CD4-positive, alpha-beta T cell treated with Interleukin-6 at 100 ng/mL for 8 hours (primary cell): ENCODE measurements at places on chromosomes 11 and 22.
A peak's percentile ranks its signal among the peaks of the same experiment; 100 is the strongest.

DNA sequence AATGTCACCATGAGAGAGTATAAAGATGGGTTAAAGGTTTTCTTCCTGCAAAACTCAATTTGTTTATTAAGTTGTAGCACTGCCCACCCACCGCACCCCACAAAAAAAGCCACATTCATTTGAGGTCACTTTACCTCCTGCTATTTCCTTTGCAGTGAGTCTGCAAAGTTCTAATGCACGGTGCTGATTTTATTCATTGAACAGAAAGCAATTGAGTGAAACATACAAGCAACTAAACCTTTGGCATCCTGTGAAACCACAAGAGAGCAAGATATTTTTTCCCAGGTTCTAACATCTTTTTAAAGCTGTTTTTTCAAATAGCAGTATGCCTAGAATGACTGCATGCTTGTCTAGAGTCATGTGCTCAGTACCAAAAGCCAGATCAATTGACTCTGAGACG lies 39.0 kb downstream of the RRAS2 start:
- DNase-seq: peak; percentile 44

DNA sequence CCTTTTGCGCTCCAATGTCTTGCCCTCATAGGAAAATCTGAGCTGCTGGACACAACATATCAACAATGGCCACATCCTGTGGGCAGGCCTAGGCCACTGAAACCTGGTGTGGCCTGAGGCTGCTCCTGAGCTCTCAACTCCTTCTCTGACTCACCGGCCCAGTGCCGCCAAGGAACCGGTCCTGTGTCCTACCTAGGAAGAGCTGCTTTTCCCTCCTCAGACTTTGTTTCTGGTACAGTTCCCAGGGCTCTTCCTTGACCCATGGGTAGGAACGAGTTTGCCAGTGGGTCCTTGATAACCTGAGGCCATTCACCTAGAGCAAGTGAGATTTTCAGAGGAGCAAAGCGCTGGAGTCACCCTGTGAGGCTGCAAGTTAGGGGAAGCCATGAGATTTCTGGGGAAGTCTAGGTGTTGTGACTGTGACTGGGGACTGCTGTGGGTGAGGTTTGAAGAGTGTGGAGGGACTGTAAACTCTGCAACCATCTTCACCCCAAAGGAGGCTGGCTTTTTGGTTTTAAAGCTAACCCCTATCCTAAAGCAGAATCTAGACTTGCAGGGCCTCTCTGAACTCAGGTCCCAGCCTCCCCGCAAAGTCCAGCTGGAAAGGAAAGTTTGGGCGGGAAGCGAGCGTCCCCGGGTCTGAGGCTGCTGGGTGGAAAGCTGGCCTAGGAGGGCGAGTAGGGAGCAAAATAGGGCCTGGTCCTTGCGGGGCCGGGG lies 12.0 kb upstream of the PAX6 start:
- DNase-seq: no peak

- DNase-seq: peak; percentile 44
Observed at GRCh38 chr11:93541884-93542810, 1.0 kb downstream of the SMCO4 start.

GRCh38 chr11:65719871-65720210 lies 757 bp downstream of the RNASEH2C start:
- no peak for DNase-seq

- DNase-seq: no peak
Observed at GRCh38 chr11:15095736-15096228, 18.9 kb upstream of the INSC start.

- no peak for DNase-seq
Observed at GRCh38 chr11:27329867-27330632, 33.0 kb downstream of the CCDC34 start.

GRCh38 chr22:36758792-36759271 lies 17.1 kb downstream of the IFT27 start:
- no peak for DNase-seq

DNA sequence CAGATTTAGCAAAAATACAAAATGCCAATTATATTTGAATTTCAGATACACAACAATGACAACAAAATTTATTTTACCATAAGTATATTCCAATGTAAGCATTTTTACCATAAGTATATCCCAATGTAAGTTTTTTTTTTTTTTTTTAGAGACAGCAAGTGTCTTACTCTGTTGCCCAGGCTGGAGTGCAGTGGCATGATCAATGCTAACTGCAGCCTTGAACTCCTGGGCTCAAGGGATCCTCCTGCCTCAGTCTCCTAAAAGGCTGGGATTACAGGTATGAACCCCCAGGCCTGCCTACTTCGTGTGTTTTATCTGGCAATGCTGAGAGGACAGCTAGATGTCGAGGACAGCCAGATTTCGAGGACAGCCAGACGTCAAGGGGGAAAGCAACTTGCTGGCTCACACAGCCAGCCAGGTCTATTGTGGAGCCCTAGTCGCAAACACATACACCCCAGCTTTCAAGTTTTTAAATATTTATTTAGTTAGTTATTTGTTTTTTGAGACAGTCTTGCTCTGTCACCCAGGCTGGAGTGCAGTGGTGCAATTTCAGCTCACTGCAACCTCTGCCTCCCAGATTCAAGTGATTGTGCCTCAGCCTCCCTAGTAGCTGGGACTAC lies 1.1 kb upstream of the SERPING1 start:
- DNase-seq: no peak

DNA sequence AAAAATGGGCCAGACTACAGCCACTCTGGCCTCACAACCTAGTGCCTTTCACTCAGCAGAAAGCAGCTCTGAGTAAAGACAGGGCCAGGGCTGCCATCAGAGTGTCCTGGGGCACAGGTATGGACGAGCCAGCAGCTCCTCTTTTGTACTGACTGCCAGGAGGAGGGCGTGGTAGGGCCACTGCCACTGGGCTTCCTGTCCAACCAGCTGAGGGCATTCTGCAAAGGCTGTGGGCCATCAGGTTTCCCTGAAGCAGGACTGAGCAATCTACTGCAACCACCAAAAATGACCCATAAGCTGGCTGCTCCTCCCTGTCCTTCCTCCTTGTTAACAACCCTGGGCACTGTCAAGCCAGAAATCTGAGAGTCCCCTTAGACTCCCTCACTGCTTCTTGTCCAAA lies 33.1 kb downstream of the ASCC2 start:
- no peak for DNase-seq

DNA sequence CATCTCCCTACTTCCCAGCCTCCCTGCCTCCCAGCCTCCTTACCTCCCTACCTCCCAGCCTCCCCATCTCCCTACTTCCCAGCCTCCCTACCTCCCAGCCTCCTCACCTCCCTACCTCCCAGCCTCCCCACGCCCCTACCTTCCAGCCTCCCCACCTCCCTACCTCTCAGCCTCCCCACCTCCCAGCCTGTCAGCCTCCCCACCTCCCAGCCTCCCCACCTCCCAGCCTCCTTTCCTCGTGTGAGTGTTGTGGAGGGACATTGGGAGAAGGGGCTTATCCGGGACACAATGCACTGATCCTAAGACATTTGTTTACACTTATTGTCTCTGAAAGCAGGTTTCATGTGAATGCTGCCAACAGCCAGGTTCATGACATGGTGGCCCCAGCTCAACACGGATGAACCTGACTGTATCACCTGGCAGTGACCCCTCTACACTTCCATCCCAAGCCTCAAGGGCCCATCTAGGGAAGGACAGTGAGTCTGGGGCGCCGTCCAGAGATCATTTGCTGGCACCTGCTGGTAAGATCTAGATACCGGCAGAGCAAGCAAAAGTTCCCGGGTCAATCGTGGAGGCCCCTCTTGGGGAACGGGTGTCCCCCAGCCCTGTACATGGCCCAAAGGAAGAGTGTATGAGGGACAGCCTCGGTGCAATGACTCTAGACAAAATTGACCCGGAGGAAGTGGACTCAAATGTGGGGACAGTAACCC lies 34.5 kb upstream of the TH start:
- DNase-seq: no peak

DNA sequence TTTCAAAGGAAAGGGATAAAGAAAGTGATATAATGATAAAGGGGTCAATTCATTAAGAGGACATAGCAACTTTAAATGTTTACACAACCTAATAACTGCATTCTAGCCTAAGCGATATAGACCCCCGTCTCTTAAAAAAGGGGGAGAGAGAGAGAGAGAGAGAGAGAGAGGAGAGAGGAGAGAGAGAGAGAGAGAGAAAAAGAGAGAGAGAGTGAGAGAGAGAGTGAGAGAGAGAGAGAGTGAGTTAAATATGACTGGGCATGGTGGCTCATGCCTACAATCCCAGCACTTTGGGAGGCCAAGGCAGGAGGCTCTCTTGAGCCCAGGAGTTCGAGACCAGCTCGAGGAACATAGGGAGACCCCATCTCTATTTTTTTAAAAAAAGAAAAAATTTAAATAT lies 90.2 kb upstream of the GAL start:
- no peak for DNase-seq

DNA sequence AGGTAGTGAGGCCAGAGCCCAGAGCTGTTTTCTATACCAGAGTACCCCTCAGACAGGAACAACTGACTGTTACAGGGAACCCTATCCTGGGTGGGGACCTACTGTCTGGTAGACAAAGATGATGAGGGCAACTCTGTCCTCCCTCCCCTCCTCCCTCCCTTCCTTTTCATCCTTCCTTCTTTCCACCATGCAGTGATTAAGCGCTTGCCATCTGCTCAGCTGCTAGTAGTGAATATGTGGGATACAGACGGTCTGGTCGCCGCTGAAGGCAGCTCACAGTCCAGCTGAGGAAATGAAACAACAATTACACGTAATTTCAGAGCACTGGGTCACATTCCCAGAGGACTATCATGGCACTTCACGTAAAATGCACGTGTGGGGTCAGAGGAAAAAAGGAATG lies 597.1 kb downstream of the BUD13 start:
- DNase-seq: no peak

GRCh38 chr11:25576320-25576719 lies 755.6 kb upstream of the ANO3 start:
- DNase-seq: no peak

DNA sequence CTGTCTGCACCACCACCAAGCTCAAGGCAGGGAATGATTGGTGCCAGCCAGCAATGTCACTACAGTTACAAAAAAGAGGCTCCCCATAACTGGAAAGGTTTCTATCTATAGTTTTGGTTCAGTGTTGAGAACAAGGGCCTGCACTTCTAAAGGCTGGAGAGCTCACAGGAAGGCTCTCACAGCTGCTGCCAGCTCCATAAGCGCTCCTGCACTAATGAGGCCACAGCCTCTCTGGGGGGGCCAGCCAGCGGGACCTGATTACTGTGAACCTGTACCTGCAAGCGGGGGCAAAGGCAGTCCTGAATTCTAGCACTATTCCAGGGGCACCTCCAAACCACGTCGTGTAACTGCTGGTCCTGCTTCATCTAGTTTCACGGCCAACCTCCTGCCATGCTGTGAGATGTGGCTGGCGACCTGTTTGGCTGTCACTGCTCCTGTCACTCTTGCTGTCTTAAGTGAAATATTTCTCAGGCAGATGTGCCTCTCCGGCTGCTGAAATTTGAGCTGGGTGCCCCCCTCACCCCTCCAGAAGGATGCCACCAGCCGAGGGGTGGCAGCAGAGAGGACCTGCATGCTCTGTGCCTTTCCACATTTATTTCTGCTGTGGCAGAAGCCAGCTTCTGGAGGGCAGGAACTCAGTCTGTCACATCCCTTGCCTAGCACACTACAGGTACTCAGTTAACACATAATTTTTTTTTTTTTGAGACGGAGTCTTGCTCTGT lies 53.3 kb upstream of the ARFGAP3 start:
- DNase-seq: no peak

- DNase-seq: no peak
Observed at GRCh38 chr11:2752923-2753322, 53.1 kb upstream of the KCNQ1OT1 start.

DNA sequence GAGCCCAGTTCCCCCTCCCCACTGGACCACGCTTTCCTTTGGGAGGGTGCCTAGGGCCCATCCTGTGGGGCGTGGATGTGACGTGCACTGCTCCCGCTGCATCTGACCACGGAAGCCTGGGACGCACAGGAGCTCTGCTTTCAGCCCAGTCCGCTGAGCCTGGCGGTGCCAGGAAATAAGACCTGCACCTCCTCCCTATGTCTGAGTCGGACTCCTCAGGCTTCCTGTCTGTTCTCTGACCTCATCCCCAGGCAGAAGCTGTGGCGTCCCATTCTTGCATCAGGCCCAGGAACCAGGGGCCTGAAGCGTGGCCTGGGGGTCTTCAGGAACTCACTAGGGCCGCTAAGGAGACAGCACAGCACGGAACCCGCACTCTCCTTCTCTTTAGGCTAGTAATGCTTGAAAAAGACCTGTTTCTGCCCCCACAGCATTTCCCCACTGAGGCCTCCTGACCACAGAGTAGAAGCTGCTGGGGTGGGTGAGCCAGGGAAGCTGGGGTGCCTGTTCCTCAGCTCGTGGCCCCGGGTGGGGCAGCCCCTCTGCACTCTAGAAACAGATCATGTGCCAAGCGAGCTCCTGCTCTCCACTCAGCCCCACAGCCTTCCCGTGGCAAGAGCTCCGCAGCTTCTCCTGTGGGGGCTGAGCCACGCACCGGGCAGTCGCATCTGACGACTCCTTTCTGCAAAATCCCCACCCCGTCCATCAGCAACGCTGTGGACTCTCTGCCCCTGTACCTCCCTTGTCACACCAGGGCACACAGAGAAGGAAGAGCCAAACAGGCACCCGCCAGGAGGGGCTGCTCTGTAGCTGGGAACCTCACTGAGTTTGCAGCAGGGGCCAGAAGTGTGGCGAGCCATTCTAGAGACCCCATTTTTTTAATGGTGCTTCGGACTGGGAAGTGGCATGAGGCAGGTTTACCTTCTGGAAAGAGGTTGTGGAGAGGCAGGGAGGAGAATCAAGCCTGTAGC lies 22.6 kb downstream of the MOV10L1 start:
- no peak for DNase-seq

- no peak for DNase-seq
Observed at GRCh38 chr22:43628250-43628649, 183.9 kb downstream of the EFCAB6 start.

GRCh38 chr11:74604311-74604710 lies 11.9 kb downstream of the POLD3 start:
- DNase-seq: no peak

DNA sequence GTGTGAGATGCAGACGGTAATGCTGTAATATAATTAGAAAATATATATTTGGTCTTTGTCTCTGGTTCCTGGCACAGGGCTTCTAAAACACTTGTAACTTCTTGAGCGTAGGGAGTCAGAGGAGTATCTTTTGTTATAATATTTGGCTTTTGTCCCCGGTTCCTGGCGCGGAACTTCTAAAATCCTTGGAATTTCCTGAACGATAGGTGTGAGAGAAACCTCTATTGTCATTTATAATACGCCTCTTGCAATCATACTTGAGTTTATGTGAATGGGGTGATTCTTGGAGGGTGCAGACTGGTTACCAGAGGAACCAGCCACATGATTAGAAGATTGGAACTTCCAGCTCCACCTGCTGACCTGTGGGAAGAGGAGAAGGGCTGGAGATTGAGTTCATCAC lies 54.1 kb upstream of the ZBED5 start:
- no peak for DNase-seq

- no peak for DNase-seq
Observed at GRCh38 chr22:25368271-25368670, 148.8 kb downstream of the CRYBB2 start.

- peak; percentile 40 for DNase-seq
Observed at GRCh38 chr11:61065955-61066638, 36.2 kb upstream of the CD5 start.
